ENCODE measurements at places on chromosomes 5 and 9.
A peak's percentile ranks its signal among the peaks of the same experiment; 100 is the strongest.

DNA sequence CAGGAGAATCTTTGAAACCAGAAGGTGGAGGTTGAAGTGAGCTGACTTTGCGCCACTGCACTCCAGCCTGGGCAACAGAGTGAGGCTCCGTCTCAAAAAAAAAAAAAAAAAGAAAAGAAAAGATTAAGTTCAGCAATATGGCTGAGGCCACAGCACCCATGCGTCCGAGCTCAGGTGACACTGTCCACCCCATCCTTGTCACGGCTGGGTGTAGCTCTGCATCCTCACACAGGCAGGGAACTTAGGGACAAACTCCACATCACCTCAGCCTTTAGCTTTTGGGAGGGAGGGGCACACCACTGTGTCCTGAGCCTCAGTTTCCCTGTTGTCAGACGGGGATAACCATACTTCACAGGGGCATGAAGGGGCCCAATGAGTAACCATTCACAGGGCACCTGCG, 15.5 kb downstream of the FGD3 start:
- no peak for DNase-seq

GRCh38 chr5:111517853-111518501, 5.6 kb upstream of the STARD4 start:
- no peak for DNase-seq

DNA sequence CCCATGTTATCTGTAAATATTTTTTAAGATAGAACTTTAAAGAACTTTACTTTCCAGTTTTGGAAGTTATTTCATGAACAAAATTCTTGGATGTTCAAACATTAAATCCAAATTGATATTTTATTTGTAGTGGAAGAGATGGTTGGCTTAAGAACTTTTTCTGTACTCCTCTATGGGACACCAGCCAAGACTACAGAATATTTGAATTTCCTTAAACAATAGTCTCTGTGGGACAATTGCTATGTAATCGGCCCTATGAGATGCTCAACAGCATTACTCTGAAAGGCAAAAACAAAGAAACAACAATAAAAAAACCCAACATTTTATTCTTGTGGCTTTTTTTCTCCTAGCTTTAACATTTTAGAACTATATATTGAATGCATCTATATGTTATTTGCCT, 289.3 kb downstream of the ARHGEF28 start:
- no peak for DNase-seq

DNA sequence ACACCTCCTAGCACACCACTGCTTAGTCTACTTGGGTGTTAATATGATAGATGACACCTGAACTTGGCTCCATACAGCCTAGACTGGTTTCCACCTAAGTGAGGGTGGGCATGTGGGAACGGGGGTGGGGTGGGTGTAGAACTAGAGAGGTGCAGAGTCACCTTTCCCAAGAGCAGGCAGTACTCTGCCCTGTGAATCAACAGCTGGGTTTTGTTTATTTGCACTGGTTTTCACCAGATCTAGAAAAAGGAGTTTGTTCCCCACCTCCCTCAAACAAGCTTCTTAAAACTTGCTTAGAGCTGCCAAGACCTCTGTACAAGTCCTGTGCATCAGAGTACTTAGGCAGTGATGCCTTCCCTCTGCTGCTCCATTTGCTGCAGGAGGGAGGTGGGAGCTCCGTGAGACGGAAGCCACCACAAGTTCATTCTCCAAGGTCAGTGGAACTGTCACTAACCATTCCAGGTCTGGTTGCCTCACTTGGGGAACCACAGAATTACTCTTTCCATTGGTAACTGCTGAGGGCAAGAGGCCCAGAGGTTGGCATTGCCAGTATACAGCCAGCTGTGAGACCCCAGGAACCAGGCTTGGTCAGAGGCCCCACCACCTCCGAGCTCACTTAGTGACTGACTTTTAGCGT, 163.5 kb downstream of the NR3C1 start:
- DNase-seq: no peak

- DNase-seq: peak; percentile 62
These were observed 29.6 kb upstream of the GRXCR2 start for GRCh38 chr5:145902421-145902820.

- no peak for DNase-seq
These were observed 420.4 kb downstream of the CETN3 start for GRCh38 chr5:89988998-89989655.

- DNase-seq: no peak
These were observed 61.4 kb upstream of the RANBP6 start for GRCh38 chr9:6076851-6077250.

GRCh38 chr9:4842734-4843133, 50.0 kb downstream of the RCL1 start:
- no peak for DNase-seq

- no peak for DNase-seq
These were observed 116.7 kb upstream of the ZNF366 start for GRCh38 chr5:72623936-72624335.

DNA sequence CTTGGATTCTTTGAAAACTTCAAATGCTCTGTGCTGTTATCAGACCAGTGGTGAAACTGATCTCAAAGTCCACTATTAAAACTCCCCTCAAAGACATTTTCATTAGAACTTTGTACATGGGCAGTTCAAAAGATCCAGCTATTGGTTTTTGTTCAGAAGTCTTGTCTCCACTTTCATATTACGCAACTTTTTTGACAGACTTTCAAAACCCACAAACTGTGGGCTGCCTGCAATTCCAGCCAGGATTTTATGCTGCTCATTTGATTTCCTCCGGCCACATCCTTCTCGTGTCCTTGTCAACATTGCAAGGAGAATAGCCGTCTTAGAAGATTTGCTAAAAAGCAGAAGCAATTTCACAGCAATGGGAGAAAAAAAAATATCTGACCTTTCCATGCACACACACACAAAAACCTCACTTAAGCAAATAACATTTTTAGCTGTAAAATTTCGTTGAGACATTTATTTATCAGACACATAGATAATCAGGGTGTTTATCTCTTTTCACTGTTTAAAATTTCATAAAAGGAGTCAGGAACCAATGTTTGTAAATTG, 1990.5 kb downstream of the MAT2B start:
- DNase-seq: no peak

DNA sequence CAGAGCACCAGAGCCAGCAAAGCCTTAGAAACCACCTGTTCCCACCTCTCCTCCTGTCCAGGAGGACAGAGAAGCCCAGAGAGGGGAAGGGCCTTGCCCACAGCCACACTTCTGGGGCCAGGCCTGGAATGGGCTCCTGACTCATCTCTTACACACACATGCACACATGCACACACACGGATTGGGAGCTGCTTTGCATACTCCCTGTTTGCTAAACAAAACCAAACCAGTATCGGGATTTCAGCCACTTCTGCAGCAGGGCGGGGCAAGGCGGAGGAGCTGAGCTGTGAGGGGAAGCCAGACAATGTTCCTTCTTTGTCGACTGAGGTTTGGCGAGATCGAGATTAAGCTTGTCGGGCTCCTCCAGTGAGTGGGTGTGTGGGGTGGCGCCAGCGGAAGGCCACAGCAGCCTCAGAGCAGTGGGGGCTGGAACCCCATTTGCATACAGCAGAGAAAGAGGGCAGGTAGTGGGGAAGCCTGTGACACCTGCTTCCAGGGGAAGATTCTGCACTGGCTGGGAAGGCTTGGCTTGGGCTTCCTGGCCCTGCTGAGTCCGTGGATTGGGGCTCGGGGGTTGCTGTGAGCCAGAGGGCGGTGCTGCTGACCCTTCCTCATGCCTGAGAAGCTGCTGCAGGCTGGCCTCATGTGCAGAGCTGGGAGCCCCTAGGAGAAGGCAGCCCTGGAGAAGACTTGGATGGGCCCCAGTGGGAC, 16.1 kb downstream of the GFI1B start:
- DNase-seq: no peak

- no peak for DNase-seq
These were observed 847 bp upstream of the GABRB2 start for GRCh38 chr5:161547406-161547737.

DNA sequence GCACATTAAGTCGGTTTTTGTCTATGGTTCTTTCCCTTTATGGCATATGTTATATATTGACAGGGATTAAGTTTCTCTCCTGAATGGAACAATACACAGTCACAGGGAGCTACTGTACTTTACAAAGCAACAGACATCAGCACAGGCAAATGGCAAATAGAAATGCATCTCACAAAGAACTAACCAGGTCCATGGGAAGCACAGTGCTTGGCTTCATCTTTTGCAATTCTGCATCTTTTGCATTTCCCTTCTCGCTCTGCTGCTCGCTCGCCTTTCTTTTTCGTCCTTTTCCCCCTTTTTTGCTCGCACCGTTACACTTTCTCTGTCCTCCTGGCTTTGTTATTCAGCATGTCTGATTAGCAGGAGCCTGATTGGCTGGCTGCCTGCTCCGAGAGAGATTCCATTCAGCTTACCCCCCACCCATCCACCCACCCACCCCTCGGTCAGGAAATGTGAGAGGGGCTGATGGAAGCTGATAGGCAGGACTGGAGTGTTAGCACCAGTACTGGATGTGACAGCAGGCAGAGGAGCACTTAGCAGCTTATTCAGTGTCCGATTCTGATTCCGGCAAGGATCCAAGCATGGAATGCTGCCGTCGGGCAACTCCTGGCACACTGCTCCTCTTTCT, at the start of gene ADAMTSL1:
TSS of gene ADAMTSL1 (plus strand) at position 502 of the 628 bp plus-strand sequence. CDS start at position 582, 80 bp downstream.
- no peak for DNase-seq

- no peak for DNase-seq
These were observed 1944.2 kb upstream of the NUDT12 start for GRCh38 chr5:105506692-105507277.

DNA sequence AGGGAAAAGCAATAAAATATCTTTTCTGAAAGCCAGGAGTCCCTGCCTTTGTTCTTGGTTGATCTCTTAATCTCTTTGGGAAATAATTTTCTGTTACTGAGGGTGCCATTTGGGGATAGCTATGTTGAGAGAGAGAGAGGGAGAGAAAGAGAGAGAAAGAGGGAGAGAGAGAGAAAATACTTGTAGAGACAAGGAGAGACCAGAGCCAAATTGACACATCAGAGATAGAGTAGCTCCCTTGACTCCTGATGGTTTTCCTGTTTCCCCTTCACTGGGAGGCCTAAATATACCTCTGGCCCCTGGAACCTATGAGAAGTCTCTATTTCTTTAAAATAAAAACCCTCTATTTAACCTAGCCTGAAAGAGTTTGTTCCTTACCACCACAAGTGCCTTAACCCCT, 14.9 kb downstream of the CMYA5 start:
- no peak for DNase-seq

DNA sequence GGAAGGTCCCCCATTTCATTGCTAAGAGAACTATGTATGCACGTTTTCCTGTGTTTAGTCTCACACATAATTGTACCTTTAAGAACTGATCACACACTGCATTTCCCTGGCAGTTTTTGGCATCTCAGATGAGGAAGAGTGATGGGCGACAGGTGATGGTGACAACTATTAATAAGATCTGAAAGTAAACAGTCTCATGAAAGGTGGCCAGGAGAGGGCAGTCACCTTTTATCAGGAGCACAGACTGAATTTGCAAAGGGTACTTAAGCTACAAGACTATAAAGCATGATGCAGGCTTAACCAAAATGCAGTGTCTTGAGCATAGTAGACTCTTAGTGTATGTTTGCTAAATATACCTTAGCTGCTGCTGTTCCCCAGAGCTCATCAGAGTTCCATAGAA, 91.5 kb downstream of the GHR start:
- peak; percentile 79 for DNase-seq

- no peak for DNase-seq
These were observed 39.3 kb upstream of the CDC42SE2 start for GRCh38 chr5:131224387-131225201.

GRCh38 chr5:170300361-170301013, 2.9 kb upstream of the LCP2 start:
- no peak for DNase-seq

- peak; percentile 97 for DNase-seq
These were observed 26.3 kb downstream of the SLC25A25 start for GRCh38 chr9:128094166-128094949.

DNA sequence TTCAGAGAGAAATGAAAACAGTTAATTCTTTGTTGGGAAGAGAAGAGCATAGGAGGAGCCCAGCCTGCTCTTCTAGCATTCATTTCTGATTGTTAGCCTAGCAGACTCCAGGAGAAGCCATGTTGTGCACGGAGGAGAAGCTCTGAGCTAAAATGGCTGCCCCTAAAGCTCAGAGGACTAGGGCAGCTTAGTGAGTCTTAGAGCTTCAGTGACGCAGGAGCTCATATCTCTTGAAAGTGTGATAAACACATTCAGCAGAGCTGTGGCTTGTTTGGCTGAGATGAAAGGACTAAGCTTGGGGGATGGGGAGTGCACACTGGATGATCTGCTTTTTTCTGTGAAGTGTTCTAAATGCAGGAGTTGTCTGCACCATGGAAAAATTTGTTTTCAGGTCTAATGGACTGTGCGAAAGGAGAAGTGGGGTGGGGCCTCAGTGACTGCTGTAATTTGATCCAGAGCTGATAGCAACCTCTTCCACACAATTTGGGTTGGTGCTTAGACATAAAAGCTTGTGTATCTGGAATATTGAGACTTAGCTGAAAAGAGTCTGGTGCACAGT, 58.5 kb downstream of the ZNF462 start:
- no peak for DNase-seq

- no peak for DNase-seq
These were observed 77.4 kb downstream of the WWC1 start for GRCh38 chr5:168368854-168369253.

DNA sequence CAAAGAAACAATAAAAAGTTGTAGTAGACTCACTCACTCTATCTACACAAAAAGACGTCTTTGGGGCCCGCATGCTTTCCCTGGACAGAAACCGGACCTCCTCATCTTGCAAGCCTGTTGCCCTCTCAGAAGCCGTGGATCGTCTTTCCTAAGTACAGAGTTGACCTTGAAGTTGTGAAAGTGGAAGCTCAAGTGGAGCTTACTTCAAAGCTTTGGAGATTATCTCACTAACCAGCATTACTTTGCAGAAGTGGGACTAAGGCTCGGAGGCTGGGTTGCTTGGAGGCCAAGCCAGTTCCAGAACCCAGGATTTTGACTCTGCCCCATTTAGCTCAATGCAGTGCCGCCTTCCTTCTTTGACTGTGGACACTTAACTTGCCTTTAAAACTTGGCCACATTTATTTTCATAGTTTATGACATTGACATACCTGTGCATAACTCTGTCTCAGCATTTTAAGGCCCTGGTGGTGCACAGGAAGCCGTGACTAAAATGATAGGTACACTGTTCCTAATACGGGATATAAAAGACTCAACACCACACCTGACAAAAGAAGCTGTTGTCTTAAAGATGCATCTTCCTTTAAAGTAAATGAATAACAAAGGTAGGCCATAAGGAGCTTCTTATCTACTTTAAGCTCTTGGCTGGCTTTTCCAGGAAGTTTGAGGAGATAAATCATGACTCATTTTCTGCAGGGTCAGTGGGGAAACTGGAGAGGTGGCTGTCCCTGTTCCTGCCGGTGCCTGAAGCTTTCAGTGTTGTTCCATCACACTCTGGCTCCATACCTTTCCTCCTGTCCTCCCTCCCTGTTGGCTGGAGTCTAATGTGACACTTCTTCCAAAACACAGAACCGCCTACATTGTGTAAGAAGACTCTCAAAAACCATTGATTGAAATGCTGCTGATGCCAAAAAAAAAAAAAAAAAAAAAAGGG, 10.7 kb downstream of the SLC25A25 start:
- peak; percentile 93 for DNase-seq

DNA sequence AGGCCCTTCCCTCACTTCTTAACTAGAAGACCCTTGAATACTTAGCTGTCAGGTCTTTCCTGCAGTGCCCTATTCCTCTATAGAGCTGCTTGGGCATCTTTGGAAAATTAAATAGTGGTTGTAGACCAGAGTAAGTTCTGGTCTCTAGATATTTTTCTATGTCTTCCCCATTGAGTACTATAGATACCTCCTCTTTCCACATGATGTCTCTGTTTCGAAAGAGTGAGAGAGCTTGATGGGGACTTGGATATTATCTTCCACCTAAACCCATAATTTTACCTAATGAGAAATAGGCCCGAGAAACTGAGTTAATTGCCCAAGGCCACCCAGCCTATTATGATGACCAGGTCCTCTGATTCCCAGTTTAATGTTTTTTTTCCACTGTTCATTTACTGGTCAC, 40.2 kb downstream of the SPEF2 start:
- DNase-seq: no peak

- no peak for DNase-seq
These were observed 189.1 kb upstream of the ADRA1B start for GRCh38 chr5:159727167-159727566.

Data from LNCaP clone FGC (cell line).